ENCODE measurements at places on chromosomes 7 and 10. TPM values are rescaled to one million over a fixed set of nuclear protein-coding genes. Genes with fewer than 3 reads are reported as not detected.

MMRN2 gene
- total RNA-seq: 6.3 TPM

FOXK1 gene
- 24.0 TPM for total RNA-seq

OIT3 gene
- total RNA-seq: not detected

WDR91 gene
- 9.7 TPM for total RNA-seq

TUBAL3 gene
- total RNA-seq: not detected

TBXAS1 gene
- 24.0 TPM for total RNA-seq

MKRN1 gene
- 86.6 TPM for total RNA-seq

GIMAP2 gene
- 3.8 TPM for total RNA-seq

C7orf57 gene
- total RNA-seq: 0.32 TPM

MAGI2 gene
- total RNA-seq: 3.5 TPM

MUC12 gene
- not detected for total RNA-seq

SFXN4 gene
- 28.3 TPM for total RNA-seq

PIK3CG gene
- total RNA-seq: 0.30 TPM

ACSL5 gene
- 1.4 TPM for total RNA-seq

SFMBT2 gene
- total RNA-seq: 6.2 TPM

CALML5 gene
- total RNA-seq: not detected

SFTPD gene
- total RNA-seq: not detected

PDE6C gene
- total RNA-seq: not detected

LRRTM3 gene
- total RNA-seq: not detected

WDFY4 gene
- total RNA-seq: not detected

ADCYAP1R1 gene
- total RNA-seq: not detected

PUS7 gene
- total RNA-seq: 33.1 TPM

AKR1C4 gene
- not detected for total RNA-seq

PTPN20 gene
- not detected for total RNA-seq

ZCCHC24 gene
- 25.8 TPM for total RNA-seq

EPHB6 gene
- total RNA-seq: not detected

HNRNPA2B1 gene
- total RNA-seq: 506 TPM

PRSS37 gene
- not detected for total RNA-seq

OR2A12 gene
- not detected for total RNA-seq

GLI3 gene
- 5.5 TPM for total RNA-seq

RGR gene
- total RNA-seq: 0.85 TPM

SLC29A3 gene
- total RNA-seq: 1.2 TPM

ACTA2 gene
- total RNA-seq: 6.1 TPM

PALD1 gene
- 1.6 TPM for total RNA-seq

CNPY1 gene
- not detected for total RNA-seq

WNT2 gene
- total RNA-seq: not detected

UNCX gene
- total RNA-seq: not detected

CRHR2 gene
- not detected for total RNA-seq

HMX2 gene
- total RNA-seq: not detected

OPN1SW gene
- not detected for total RNA-seq

ANKRD16 gene
- 8.9 TPM for total RNA-seq

PNLIPRP3 gene
- 0.03 TPM for total RNA-seq

KEL gene
- 0.45 TPM for total RNA-seq

HGF gene
- not detected for total RNA-seq

PRKAR2B gene
- 8.6 TPM for total RNA-seq

TBL2 gene
- 78.5 TPM for total RNA-seq

SFRP5 gene
- 0.94 TPM for total RNA-seq
